ENCODE measurements at places on chromosomes 11 and 22. TPM values are rescaled to one million over a fixed set of nuclear protein-coding genes. Genes with fewer than 3 reads are reported as not detected.
A peak's percentile ranks its signal among the peaks of the same experiment; 100 is the strongest.

GRCh38 chr22:27134315-27134701 is 476.9 kb downstream of the MIAT start:
- peak; percentile 93 for DNase-seq

GRCh38 chr11:125182573-125182972 is 18.0 kb downstream of the PKNOX2 start:
- DNase-seq: no peak

DNA sequence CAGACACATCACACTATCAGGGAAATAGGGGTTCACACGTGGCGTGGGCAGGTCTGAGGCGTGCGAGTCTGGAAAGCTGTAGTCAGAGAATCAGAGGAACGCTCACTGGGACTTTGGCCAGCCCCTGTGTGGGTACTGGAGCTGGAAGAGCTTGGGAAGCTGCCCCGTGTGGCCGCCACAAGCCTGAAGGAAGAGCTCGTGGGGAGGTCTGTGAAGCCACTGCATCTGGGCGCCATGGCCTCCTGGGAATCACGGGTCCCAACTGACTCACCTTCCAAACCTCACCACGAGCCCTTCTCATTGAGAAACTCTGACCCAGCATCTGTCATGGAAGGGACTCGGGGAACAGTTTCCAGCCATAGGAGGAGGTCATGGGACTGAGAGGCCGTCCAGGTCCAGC is 5.9 kb upstream of the MRGPRF start:
- no peak for DNase-seq

DNA sequence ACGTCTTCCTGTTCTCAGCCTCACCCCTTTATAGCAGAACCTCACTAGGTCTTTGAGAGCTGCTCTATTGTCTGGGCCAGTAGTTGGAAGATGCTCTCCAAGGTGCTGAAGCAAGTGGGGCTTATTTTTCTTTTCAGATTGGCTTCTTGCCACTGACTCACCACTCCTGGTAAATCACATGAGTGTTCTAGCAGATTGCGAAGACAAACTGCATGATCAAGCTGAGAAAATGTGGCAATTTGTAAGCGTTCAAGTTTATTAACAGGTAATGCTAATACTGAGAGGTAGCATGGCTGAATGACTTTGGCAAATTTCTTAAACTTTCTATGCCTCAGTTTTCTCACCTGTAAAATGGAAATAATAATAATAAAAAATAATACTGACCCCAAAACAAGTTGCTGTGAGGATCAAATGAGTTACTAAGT is 59.2 kb downstream of the CACNG2 start:
- peak; percentile 89 for DNase-seq

DNA sequence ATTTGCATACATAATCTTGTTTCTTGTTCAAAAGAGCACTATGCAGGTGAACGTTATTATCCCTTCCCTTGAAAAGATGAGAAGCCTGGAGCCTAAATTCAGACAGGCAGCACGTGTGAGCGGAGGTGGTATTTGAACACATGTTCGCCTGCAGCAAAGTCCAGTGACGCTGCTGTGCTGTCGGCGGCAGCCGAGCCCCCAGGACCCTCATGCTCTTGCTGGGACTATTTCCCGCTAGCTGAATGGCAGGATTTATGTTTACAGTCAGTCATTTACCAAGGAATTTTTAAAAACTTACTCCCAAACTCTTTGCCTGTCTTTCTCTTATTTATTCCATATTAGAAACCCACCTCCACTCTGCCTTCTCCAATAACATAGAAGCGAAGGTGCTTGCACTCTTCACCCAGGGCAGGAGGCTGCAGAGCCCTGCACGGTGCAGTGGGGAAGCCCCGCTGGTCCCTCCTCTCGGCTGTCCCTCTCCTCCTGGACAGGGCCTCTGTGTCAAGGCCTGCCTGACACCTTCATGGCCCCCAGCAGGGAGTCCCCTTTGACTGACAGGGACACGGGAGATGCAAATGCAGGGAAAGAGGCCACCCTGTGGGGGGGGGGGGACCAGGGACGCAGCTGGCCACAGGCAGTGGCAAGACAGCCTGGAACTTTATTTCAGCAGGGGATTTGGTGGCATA is 528.5 kb upstream of the B3GAT1 start:
- no peak for DNase-seq

GRCh38 chr11:62309991-62310390 is 11.1 kb upstream of the SCGB1D4 start:
- no peak for DNase-seq

- no peak for DNase-seq
Measured at GRCh38 chr11:18785411-18785810, 6.2 kb downstream of the PTPN5 start.

GRCh38 chr11:83448686-83449085 is 162.5 kb upstream of the CCDC90B start:
- no peak for DNase-seq

DNA sequence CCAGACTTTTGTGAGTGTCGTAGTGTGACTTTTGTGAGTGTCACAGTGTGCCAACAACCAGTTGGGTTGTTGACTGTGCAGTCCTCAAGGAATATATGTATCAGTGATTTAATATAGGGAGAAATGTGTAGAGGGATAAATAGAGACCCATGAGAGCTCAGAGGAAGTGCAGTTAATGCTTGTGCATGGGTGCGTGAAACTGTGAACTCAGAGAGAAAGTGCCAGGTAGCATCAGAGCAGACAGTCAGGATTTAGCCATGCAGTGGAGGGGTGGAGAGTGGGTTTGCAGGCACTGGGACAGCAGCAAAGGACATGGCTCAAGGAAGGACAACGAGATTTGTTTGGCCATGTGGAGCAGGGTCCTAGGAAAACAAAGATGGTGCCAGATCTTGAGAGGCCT is 33.6 kb downstream of the YWHAH start:
- DNase-seq: no peak

GRCh38 chr11:112121981-112122615 is 35.4 kb downstream of the SDHD start:
- DNase-seq: no peak

DNA sequence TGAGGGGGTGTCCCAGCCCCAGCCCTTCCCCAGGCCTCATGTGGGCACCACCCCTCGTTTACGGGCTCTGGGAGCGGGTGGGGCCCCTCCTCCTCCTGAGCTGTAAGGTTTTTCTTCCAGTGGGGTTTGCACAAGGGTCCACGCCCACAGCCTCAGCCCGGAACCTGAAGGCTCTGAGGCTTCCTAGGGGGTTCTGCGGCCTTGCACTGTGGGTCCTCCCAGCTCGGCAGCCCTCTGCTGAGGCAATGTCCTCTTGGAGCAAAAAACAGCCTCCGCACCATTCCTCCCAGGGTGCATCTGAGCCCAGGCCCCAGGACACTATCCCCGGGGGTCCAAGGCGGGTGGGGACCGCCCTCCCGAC is 14.1 kb downstream of the H19 start:
- DNase-seq: no peak

- no peak for DNase-seq
Measured at GRCh38 chr22:17269607-17270261, 50.5 kb upstream of the ADA2 start.

- no peak for DNase-seq
Measured at GRCh38 chr11:48088682-48089050, 108.3 kb downstream of the PTPRJ start.

SPDYC gene
- not detected for total RNA-seq

GAL3ST1 gene
- total RNA-seq: 0.38 TPM

NUP98 gene
- total RNA-seq: 96.6 TPM

INSC gene
- not detected for total RNA-seq

VSTM5 gene
- not detected for total RNA-seq
